ENCODE measurements at places on chromosomes 6 and 20.

- no peak for DNase-seq
These were observed 45.2 kb downstream of the DPPA5 start for GRCh38 chr6:73308712-73309534.

DNA sequence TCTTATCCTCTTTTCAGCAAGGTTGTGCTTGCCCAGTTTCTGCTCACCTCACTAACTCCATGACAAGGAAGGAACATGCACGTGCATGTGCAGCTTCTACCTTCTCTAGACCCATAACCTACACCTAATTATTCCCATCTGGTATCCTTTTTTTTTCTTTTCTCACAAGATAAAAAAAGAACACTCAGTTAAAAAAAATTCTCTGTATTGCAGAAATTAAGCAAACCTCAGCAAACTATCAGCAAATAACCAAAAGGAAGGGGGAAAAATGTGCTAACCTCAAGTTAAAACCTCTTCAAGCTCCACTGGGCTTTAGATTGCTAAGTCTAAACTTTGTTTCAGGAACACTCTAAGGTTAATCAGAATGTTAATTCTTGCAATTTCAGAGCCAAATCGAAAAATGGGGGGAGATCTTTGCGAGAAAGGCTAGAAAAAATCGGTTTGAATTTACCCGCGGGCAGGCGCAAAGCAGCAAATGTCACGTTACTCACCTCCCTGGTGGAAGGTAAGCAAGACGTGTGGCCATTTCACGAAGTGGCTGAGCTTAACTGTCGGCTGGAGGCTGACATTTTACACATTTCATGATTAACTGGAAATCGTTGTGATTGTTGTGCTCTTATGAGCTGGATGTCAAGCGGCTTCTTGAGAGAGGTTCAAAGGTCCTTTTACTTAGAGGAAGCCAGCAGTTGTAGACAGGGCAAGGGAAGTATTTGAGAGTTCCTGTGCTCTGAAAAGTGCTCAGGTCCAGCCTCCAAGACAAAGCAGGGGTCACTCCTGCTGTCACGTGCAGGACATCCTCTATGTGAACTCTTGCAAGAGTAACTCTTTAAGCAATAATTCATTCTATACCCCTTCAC lies 19.1 kb downstream of the TFAP2B start:
- DNase-seq = no peak

- DNase-seq = no peak
These were observed 177.5 kb downstream of the TMEM242 start for GRCh38 chr6:157145656-157146285.

GRCh38 chr20:50652702-50653294 lies 38.5 kb downstream of the RIPOR3 start:
- no peak for DNase-seq

DNA sequence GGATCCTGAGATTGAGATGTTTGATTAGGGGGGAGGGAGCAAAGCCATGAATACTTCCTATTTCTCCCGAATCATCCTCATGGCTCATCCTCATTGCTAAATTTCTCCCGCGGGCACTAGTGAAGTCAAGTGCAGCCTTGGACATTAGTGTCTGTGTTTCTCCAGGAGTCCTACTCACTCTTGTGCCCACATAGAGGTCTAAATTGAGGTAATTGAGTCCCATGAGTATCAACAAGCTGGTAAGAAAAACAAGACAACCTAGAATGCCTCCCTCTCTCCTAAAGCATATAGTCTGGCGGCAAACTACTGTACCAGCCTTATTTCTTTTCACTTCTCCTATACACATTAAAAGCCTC lies 420 bp downstream of the CENPQ start:
- no peak for DNase-seq

DNA sequence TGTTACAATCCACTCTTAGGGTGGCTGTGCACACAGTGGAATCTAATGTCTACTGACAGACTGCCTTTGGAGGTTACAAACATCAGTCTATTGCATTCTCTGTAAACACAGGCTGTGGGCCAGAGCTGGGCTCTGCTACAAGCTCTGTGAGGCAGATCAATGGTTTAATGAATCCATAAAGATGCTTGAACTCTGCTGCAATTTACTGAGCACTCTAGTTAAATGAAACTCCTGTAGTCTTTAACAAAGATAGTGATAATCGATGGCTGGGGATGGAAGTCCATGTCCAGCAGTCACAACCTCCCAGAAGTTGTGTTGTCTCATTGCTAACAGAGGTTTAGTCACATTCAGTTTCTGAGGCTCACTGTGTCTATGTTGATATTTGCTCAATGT lies 50.5 kb downstream of the SOBP start:
- DNase-seq = no peak

GRCh38 chr20:24059174-24059573 lies 70.6 kb upstream of the GGTLC1 start:
- DNase-seq = no peak

GRCh38 chr20:41308290-41308711 lies 9.2 kb downstream of the ZHX3 start:
- DNase-seq = no peak

- no peak for DNase-seq
These were observed 55.1 kb upstream of the IL20RA start for GRCh38 chr6:137099689-137100403.

- no peak for DNase-seq
These were observed 3.9 kb downstream of the ETV7 start for GRCh38 chr6:36383606-36384005.

- no peak for DNase-seq
These were observed 7.9 kb downstream of the RSPH4A start for GRCh38 chr6:116624036-116624805.

DNA sequence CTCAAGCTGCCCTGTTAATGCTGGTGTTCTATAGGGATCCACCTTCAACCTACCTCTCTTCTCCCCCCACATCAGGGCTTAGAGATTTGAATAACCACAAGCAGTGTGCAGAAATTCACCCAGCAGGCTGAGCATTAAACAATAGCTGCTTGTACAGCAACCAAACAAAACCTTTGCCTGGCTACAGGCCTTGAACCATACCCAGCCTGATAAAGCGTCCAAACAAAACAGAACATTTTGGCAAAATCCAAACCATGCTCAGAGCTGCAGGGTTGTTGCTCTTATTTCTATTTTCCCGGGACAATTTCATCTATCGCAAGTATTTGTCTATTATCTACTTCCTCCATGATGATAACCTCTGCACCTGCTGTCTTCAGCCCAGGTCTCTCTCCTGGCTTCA lies 142.3 kb downstream of the UNC5CL start:
- no peak for DNase-seq

DNA sequence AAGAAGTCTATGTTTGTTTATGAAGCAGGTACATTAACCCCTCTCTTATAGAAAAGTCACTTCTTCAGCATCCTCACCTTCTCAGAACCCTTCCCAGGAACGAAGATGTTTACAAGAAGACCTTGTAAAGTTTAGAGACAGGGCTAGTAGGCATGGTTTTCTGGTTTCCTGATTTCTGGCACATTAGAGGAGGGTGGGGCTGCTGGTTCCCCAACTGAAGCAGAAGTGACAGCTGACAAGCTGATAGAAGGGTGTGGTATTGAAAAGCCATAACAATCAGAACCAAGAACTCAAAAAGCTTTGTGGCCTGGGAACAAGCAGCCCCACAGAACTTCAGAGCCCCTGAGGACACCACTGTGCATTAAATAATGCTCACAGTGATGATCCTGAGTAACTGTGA lies 91.2 kb downstream of the RTN4IP1 start:
- no peak for DNase-seq

DNA sequence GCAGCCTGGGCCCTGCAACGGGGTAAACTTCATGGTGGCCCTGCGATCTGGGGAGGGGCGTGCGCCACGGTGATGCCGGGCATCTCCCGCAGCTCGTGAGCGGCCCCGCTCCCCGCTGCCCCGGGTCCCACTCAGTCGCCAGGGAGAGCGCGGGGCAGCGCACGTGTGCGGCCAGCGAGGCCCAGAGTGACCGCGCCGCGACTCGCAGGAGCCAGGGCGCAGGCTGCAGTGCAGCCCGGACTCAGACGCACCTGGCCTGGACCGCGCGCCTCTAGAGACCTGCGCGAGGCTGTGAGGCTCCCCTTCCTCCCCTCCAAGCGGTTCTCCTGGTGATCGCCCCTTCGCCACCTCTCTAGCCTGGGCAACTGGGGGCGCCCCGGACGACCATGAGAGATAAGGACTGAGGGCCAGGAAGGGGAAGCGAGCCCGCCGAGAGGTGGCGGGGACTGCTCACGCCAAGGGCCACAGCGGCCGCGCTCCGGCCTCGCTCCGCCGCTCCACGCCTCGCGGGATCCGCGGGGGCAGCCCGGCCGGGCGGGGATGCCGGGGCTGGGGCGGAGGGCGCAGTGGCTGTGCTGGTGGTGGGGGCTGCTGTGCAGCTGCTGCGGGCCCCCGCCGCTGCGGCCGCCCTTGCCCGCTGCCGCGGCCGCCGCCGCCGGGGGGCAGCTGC lies 652 bp downstream of the BMP6 start:
- no peak for DNase-seq

- no peak for DNase-seq
These were observed 239.4 kb downstream of the PTPRK start for GRCh38 chr6:128280960-128281359.

GRCh38 chr20:12554426-12554825 lies 454.3 kb upstream of the SPTLC3 start:
- DNase-seq = no peak

DNA sequence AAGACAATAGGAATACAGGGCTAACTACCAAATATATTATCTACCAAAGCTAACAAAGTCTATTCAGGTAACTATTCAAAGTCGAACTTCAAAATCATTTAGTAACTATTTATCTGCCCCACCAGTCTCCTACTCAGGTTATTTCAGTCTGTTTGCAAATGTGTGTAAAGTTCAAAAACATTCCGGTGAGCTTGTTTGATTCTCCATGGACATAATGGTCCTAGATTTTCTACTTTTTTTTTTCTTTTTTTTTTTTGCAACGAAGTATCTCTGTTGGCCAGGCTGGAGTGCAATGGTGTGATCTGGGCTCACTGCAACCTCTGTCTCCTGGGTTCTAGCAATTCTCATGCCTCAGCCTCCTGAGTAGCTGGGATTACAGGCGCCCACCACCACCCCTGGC lies 236.0 kb upstream of the FOXQ1 start:
- no peak for DNase-seq

DNA sequence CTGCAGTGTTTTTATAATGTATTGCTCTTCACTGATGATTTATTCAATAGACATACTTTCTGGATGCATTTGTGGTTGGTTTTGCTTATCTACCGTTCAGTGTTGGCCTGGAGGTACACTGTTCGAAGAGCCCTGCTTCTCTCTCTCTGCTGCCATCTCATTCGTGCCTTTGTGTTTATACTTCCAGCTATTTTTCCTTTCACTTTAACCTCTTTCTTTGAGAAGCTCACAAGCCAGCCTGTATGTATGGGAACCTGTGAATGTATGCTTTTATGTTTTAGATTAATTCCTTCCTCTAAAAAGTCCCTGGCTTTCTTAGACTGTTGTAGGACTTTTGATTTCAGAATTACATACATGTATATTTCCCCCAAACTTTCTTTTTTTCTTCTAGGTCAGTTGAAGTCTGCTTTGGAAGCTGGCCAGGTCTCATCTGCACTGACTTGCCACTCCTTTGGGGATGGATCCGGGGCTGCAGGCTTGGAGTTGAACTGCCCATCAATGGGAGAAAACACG lies 83.0 kb downstream of the SCAND1 start:
- DNase-seq = no peak

- no peak for DNase-seq
These were observed 125.6 kb downstream of the MAFB start for GRCh38 chr20:40563296-40563950.

GRCh38 chr20:39605908-39606307 lies 643.8 kb downstream of the DHX35 start:
- DNase-seq = no peak

- no peak for DNase-seq
These were observed 548 bp downstream of the PROCR start for GRCh38 chr20:35172434-35172806.

DNA sequence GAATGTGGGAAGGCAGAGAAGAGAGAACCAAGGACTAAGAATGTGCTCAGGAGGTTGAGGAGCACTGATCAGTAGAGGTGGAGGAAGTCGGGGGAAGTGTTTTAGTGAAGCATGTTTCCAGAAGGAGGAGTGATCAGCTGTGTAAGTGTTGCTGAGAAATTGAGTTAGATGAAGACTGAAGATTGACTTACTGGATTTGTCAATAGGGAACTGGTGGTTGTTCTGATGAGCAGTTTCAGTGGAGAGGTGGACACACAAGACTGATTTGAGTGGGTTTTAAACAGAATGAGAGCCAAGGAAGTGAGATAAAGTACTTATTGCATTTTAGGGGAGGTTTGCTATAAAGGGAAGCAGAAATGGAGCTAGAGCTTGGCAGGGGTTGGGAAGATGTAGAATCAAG lies 182.6 kb downstream of the CDKAL1 start:
- DNase-seq = no peak

DNA sequence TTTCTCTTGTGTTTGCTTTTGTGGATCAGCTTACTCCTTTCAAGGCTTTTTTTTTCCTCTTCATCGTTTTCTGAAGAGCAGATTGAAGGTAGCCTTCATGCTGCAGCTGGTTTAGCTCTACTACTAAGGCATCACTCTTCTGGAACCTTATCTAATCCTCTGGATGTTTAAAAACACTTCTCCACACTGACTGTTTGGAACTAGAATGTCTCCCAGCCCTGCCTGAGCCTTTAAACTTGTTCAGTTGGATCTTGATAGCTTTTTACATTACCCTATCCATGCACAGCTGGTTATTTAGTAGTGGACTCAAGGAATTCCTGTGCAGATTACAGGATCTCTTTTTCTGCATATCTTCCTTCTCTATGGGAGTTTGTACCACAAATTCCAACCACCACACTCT lies 108.9 kb upstream of the ASCC3 start:
- no peak for DNase-seq

- DNase-seq = no peak
These were observed 623 bp upstream of the SNX9 start for GRCh38 chr6:157822245-157823000.

DNA sequence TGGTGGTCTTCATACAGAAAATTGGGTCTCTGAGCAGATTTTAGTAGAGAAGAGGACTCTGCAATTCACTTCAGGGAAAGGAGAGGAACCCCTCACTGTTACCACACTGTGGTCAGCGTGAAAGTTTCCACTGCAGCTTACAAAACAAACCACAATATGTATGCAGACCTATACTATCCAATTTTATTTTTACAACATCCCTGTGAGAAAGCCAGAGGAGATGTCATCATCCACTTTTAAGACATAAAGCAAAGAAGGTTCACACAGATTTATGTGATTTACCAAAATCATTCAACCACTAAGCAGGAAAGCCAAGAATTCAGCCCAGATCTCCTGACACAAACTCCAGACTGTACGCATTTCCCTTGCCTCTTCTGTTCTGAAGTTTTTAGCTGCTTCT lies 442.4 kb downstream of the FRK start:
- no peak for DNase-seq

DNA sequence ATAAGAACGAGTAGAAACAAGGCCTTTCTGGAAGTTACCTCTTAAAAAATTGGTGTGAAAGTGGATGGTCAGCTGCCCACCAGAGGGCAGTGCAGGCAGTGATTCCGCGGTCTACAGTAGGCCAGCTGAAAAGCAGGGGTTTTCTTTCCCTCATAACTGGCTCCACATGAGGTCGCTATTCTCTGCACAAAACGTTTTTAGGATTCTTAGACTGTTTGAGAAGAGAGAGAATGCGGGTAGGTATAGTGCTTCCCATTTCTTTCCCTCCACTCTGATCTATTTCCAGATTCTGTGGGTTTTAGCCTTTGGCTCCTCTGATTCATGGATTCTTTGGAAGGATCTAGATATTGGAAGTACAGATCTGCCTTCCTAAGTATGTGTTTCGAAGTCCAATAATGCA lies 14.2 kb downstream of the FIG4 start:
- no peak for DNase-seq

GRCh38 chr6:3226042-3226441 lies 1.4 kb downstream of the TUBB2B start:
- no peak for DNase-seq

GRCh38 chr6:151493804-151494234 lies at the start of gene CCDC170:
TSS of gene CCDC170 (plus strand) at chr6:151494017. CDS start at chr6:151494129, 112 bp downstream.
- no peak for DNase-seq

Measured in cortex of kidney (tissue), 1 donor.